HuH-7 (cell line): ENCODE measurements at places on chromosomes 3 and 15.

DNA sequence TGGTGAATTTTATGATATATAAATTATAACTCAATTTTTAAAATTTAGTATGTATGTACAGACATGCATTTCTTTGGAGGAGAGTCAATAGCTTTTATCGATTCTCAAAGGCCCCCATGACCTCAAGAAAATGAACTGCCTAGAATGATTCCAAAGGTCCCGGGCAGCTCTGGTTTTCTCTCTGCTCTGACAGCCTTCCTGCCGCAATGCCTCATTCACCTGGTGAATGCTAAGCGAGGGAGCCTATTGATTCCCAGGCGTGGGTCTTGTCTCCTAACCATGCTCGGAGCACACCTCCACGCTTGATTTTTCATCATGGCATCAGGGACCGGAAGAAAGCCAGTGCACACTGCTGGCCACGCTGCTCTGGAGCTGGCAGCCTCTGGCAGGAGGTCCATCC is 79.6 kb upstream of the HERC1 start:
- no peak for DNase-seq

DNA sequence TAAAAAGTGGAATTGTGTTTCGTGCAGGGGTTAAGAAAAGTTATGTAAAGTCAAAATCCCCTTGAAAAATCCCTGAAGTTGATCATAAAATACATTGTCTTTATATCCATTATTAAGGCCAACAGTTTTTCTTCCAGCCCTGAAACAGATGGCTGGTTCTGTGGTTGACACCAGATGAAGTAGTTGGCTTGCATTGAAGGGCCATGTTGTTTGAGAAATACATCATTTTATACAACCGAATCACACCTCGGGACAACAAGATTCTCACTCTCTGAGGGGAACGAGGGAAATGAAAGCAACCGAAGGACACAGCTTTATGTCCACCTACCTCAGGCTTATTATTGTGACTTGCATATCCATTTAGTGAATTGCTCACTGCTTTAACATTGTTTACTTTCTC is 126.0 kb upstream of the MITF start:
- no peak for DNase-seq

DNA sequence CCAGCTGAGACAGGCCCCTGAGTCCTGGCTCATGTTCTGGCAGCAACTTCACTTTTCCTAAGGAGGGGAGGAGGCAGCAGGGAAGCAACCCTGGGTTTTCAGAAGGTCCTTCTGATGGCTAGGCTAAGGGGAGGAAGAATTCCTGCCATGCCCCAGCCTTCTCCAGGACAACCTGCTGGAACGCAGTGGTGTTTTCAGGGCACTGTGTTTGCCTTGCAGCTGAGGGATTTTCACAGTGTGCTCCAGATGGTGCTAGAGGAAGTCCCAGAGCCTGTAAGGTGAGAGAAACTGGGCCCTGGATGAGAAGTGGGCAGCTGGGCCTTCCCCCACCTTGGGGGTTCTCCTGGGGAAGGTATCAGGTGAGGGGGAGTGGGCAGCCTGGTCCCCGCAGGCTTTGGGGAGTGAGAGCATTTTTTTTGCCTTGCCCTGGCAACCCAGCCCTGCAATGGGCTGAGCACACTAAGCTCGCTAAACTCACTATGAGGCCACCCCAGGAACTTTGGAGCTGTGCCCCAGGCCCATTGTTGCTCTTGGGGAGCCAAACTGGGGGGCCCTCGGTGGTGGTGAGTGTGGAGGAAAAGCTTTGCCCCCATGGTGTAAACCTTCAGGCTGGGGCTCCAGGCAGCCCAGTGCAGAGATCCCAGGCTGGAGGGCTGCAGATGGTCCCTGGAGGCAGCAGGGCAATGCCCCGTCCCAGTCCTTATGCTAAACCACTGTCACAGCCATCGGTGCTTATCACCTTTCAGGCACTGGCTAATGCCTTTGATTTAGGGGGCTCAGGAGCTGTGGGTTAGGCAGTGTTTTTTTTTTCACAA is 41.1 kb downstream of the ACAA1 start:
- no peak for DNase-seq

DNA sequence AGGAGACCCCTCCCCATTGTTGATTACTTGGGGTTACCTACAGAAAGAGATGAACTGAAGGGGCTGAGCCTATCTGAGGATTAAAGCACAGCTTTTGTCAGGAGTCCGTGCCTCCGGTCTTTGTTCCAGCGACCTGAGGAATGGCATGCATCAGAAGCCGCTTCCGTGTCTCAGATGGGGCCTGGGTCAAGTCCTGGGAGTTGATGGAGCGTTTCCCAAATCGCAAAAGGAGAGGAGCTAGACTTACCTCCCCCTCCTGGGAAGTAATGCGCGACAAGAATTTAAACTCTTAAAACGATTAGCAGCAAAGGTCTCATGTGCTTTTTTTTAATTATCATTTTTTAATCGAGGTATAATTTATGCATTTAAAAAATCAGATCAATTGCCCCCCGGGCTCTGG is 983 bp upstream of the ALDH1A3 start:
- DNase-seq: no peak

DNA sequence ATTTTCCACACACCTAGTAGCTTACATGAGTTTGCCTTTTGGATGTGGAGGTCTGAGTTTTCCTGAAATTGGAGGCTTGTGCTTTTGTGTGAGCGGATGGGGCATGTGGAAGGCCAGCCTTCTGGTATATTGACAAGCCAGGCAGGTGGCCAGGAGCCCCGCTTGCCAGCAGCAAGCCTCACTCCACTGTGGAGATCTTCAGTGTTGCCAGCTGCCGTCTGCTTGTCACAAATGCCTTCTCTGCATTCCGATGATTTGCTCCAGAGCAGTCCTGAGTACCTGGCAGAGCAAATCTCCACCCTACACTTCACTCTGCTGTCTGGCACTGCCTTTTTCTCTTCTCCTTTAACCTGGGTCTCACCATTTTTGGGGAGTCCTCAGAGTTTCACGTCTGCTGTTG is 29.1 kb upstream of the CHST2 start:
- DNase-seq: no peak

- no peak for DNase-seq
Measured at GRCh38 chr3:40096661-40097111, 212.8 kb upstream of the EIF1B start.

GRCh38 chr3:131630807-131631206 is 128.0 kb upstream of the MRPL3 start:
- no peak for DNase-seq

DNA sequence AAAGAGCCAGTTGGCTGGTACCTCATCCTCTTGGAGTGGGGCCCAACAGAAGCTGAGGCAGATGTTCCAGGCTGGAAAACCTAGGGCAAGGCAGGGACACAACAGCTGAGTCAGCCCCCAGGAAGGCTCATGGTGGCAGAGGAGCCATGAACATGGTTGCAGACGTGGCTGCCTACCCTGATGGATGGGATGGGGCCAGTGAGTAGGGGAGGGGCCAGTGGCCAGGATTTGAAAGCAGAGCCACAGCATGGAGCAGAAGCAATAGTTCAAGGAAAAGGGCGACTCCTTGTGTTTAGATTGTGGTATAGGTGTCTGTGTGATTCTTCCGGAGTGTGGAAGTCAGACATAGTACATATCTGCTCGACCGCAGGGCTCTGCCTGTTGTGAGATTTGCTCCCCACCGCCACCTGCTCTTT is 24.2 kb downstream of the PXYLP1 start:
- peak; percentile 32 for DNase-seq

- no peak for DNase-seq
Measured at GRCh38 chr3:98769448-98769847, 6.3 kb downstream of the ST3GAL6 start.

- no peak for DNase-seq
Measured at GRCh38 chr15:68612979-68613740, 34.4 kb downstream of the CORO2B start.

- DNase-seq: no peak
Measured at GRCh38 chr15:101641894-101642293, 10.3 kb downstream of the TM2D3 start.

DNA sequence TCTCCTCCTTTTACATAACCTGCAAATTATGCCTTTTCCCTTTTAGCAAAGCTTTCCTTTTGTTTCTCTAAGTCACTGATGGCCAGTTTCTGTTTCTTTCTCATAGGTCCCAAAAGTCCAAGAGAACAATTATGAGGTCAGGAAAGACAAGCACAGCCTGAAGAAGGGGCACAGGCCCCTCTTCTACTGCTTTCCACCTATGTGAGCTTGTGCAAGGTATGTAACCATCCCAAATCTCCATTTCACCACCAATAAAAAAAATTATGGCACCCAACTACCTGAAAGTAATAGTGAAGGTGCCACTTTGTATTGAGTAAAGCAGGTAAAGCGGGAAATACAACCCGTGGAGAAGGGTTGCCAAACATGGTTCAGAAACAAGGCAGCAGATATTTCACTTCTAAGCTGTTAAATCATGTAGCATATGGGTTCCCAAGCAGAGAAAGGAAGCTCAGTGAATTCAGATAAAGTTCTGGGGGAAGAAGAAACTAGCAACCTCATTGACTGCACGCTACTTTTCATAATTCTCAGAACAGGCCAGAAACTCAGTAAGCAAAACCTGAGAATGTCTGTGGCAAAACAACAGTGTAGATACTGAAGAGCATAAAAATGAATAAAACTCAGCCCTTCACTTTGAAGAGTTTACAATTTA is 4.2 kb downstream of the PLOD2 start:
- DNase-seq: no peak

DNA sequence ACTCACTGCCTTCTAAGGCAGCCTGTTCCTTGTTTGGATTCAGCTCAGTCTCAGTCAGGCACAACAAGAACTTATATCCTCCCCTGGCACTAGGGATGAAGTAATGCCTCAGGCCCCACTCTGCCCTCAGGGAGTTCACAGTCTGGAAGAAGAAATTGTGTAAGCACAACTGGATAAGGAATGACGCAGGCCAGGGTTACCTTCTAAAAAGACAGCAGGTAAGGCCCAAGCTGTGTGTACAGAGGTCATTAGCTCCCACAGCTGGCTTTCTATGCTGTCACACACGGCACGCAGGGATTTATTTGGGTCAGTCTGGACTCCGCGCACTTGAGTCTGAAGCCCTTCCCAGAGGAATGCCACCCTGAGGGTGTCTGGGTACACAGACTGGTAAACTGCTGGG is 82.9 kb downstream of the IQSEC1 start:
- DNase-seq: no peak

DNA sequence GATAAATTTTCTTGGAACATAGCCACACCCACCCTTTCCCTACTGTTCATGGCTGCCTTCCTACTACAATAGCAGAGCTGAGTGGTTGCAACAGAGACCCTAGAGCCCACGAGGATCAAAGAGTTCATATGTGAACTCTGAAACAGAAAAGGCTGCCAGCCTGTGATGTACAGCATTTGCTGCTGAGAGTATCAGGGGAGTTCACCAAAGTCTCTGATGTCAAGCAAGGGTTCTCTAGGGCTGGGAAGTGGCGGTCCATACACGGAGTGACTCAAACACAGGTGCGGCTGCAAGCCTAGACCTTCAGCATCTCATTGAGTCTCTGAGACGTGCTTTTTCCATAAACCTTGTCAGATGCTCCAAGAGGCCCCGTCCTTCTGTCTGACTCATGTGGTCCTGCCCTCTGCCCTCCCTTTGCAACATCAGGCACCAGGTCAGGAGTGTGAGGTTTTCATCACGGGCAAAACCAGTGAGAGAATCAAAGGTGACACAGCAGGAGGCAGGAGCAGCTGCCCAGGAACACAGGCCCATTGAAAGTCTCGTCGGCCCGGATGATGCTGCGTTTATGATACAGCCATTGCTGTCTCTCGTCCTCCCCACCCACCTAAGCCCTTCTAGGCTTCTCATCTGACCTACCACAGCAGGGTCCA is 42.9 kb downstream of the PCSK6 start:
- no peak for DNase-seq

DNA sequence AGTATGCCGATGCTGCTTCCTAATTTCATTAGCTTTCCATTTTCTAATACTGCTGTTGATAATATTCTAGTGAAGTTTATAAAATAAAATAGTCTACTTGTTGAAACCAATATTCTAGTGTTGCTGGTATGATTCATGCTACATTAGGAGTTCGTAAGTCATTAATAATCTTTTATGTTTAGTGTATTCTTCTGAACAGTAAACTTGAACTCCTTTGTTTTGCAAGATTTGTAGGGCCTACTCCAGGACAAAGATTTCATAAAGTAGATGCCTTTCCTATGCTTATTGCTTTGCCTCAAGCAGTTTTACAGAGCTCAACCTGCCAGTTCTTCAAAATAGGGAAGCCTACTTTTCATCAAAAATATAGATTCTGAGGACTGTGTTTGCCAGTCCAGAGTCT is 111.5 kb downstream of the RSRC1 start:
- DNase-seq: no peak

- no peak for DNase-seq
Measured at GRCh38 chr15:66952756-66953522, 112.5 kb upstream of the SMAD3 start.

DNA sequence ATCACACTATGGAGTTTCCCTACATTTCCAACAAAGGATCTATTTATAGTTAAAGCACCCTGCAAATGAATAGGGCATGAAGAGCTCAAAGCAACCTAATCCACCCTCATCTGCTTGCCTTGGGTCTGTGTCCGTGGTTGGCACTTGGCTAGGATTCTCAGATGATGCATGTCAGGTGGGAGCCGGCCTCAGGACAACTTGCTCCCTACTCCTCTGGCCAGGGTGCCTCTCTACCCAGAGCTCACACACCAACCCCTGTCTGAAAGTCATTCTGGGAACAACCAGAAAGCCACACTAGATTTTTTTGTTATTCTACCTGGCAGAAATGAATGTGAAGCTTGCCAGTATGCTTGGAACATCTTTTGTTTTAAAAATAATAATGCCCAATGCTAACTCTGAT is 13.2 kb downstream of the ARHGEF3 start:
- no peak for DNase-seq

DNA sequence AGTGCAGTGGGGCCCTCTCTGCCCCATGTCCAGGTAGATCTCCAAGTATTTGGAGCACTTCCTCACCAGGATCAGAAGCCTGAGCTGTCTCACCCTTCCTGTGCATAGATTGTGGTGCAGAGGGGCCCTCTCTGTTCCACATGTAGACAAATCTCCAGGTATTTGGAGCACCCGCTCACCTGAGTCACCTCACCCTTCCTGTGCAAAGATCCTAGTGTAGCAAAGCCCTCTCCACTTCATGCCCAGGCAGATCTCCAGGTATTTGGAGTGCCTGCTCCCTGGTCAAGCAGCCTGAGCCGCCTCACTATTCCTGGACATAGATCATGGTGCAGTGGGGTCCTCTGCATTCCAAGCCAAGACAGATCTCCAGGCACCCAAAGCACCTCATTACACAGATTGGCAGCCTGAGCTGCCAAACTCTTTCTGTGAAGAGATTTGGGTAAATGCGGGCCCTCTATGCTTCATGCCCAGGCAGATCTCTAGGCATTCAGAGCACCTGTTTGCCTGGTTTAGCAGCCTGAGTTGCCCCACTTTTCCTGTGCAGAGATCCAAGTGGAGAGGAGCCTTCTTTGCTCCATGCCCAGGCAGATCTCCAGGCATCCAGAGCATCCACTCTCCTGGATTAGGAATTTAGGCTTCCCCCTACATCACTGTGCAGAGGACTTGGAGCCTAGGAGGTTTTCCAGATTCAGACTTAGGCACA is 249.8 kb downstream of the AGBL1 start:
- no peak for DNase-seq

GRCh38 chr15:57356178-57356577 is 20.1 kb upstream of the CGNL1 start:
- no peak for DNase-seq

- no peak for DNase-seq
Measured at GRCh38 chr15:52382647-52383046, 87.0 kb upstream of the MYO5C start.
